NCI-H2081 treated with DMSO at 0.1 percent for 48 hours (cell line): ENCODE measurements at places on chromosomes 12 and 14.

GRCh38 chr14:42980419-42980818, 1373.7 kb downstream of the LRFN5 start:
- DNase-seq, result no peak

DNA sequence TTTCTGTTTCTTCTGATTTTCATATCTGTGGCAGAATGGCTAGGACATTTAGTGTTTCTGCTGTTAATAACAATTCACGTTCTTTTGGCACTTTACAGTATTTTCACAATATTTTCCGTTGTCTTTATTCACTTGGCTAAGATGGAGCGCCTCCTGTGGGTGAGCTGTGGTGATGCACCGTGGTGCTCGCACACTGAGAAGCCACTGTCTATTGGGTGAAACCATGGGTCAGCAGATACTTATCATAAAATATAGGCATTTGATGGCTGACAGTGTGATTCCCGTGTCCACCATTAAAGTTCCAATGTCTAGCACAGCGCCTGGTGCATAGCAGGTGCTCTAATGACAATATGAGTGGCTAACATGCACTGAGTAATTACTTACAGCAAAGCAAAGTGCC, 141.8 kb downstream of the VRK1 start:
- no peak for DNase-seq

DNA sequence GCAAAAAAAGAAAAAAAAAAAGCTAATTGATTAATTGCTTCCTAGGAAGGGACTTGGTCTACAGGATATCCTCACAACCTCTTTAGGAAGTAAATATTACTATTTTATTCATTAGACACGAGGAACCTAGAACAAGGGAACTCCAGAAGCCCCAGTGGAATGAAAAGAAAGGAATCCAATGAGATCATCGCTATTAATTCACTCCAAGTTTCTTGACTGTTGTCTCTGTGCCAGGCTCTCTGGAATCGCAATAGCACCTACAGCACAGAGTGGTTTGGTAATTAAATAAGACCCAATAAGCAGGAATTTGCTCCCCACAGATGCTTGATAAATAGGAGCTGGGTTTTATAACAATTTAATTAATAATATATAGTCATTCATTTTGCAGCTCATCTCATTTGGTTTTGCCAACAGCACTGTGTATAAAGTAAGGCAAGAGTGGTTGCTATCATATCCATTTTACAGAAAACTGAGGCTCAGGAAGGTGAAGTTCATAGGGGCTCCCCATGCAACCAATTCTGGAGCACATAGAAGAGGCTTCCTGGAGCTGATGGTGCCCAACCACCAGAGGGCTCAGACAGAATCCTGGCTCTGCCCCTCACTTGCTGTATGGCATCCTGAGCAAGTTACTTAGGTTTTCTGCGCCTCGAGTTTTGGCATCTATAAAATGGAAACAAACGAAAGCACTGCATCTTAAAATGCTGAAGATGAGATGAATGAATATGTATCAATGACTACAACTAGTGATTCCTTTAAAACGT, 420.2 kb downstream of the MED13L start:
- DNase-seq, result no peak

GRCh38 chr12:32773691-32774090, 18.0 kb upstream of the YARS2 start:
- DNase-seq, result no peak

DNA sequence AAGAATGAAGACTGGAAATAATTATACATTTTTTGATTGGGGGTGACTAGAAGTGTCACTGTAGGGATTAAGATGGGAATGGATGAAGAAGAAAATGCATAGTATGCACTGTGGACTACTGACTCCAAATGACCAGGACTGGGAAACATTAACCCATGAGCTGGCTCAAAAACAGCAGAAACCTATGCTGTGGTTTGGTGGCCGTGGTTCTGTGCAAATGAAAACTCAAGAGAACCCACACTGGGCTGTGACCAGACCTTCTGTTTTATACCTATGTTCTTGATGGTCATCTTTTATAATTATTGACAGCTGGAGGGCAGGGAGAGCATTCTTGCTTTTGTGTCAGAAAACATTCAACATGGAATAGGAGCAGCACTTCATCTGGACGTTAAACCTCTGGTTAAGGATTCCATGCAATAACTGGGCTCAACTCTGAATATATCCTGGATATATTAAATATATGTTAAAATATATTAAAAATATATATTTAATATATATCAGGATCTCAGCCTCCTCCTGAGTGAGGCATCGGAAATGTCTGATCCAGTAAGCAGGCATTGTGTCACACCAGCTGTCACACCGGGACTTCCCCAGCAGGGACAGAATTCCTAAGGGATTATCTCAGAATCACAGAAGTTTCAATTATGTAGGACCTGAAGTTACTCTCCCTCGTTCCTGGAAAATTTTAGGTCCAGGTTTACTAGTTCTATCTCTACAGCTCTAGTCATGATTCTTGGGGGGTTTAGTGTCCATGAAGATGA, 48.5 kb downstream of the BBS10 start:
- no peak for DNase-seq

GRCh38 chr12:90260136-90260535, 551.5 kb upstream of the ATP2B1 start:
- DNase-seq, result no peak

DNA sequence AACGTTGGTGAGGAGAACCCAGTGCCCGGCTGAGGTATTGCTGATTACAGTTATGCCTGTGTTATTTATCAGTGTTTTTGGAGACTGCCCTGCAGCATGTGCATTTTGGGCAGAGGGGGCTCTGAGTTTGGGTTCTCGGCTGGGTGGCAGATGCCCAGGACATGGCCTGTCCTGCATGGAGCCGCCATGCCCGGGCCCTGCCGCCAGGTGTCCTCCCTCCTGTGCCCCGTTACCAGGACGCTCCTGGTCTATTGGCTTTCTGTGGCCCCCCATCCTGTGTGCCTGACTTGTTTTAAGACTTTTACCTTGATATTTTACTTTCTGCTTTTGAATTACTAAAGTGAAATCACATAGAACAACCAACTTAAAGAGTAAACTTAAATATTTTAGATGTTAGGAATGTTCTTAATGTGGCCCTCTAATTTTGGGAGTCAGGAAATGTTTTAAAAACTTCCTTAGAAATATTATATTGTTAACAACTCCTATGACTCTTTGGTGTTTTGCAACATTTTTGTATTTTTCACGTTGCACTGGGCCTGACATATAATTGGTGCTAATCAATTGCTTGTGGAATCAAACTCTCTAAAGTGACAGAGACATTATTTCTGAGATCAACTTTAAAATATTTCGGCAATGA, 51.8 kb downstream of the PRIMA1 start:
- no peak for DNase-seq

DNA sequence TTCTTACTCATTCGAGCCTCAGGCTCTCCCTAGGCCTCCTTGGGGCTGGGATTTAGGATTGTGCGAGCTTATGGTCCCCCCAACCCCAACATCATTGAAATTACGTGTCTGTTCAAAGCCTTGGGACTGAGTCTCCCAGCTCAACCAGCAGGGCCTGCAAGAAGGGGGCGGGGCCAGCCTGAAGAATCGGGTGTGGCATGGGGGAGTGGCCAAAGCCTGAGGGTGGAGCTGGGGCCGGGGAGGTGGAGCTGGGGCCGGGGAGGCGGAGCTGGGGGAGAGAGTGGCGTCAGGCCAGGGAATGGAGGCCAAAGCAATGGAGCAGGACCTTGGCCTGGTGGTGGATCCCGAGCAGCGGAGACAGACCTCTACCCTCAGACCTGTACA, 24.3 kb upstream of the HSPB8 start:
- no peak for DNase-seq

- DNase-seq, result no peak
Observed at GRCh38 chr12:85733984-85734383, 102.2 kb downstream of the RASSF9 start.

DNA sequence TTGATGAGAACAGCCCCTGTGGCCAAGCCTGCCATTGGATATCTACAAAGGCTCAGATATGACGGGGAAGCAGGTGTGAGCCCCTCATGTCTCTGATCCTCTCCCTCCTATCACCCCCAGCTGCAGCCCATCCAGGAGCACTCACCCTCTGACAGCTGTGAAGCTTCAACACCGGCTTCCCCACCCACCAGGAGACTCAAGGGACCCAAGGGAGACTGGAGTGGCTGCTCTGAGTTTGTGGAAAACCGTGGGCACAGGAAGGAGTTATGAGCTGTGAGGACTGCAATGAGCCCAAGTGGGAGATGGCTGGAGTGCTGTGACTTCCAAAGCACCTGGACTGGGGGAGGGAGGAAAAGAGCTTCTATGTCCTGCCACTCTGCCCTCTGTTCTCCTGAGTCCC, 7.9 kb downstream of the IFI27L2 start:
- no peak for DNase-seq

DNA sequence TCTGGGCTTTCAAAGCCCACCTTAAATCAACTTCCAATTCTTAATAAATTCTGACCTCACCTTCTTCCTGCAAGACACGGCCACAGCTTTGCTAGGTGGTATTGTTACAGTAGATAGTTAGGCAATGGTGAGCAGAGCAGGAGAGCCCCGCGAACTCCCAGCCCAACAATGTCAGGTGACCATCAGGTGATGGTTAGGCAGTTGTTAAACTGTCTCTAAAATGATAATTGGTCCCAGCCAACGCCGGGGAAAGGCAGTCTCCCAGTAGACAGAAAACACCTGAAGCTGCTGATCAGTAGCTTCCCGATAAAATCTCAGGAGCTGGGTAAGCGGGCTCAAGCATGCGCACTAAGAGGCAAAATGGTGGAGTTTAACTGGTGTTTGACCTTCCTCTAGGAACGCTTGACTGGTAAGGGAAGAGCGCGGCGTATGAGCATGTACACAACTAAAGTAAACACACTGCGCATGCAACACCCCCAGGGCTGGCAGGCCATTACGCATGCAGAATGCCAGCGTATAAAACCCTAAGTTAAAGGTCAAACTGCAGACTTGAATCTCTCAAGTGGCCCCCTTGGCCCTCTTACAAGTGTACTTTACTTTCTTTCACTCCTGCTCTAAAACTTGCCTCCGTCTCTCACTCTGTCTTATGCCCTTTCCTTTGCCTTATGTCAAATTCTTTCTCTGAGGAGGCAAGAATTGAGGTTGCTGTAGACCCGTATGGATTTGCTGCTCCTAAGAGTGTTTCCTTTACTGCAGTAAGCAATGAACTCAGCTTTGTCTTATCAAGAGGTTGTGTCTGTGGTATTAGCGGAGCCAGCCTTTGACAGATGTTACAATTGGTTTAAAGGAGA, 113.5 kb downstream of the C12orf75 start:
- no peak for DNase-seq

GRCh38 chr12:119320678-119321077, 13.9 kb upstream of the CCDC60 start:
- no peak for DNase-seq

DNA sequence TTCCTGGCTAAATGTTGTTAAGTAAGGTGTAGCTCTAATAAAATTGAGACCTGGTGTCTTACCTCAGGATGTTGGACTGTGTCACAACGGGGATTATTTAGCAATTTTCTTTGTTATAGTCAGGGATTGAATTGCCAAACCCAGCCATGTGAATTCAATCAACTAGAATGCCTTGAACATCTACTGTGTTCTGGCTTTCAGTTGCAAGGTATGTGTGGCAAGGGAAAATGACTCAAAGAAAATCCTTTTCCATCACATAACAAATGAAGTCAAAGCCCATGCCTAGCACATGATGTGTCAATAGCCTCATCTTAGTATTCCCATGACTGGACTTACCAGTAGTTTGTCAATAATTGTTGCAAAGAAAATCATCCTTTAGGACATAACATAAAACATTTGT, 519.8 kb upstream of the FLRT2 start:
- no peak for DNase-seq

GRCh38 chr14:51479584-51480325, 172.0 kb upstream of the FRMD6 start:
- DNase-seq, result no peak

DNA sequence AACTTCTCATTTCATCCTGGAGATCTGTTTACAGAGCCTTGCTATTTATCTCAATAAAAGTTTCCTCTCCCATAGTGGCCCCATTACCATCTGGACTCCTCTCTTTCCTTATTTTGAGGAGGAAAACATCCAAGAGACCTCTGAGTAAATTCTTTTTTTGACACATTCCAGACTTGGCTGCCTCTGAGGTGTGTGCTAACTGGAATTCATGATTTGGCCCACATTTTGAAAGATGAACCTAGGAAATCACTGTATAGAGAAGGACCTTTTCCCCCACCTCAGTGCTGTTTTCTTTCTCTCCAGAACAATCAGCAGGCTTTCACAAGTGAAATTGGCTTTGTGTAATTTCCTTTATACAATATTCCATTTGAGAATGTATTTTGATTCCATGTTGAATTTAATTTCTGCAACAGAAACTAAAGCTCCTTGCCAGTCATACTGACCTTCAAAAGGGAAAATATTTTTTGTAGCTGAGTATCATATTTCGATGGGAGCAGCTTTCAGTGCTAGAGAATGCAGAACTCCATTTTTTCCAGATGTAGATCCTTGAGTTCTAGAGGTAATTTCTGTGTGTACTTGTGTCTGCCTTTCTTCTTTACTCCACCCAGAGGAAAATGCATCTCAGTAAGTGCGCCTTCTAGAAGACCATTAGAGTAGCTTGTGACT, 244.9 kb upstream of the RGS6 start:
- no peak for DNase-seq
